ENCODE measurements at places on chromosomes 2 and 18. TPM values are rescaled to one million over a fixed set of nuclear protein-coding genes. Genes with fewer than 3 reads are reported as not detected.

Gene APOB
- total RNA-seq = 0.26 TPM

GRCh38 chr2:160268151-160268781, 68.2 kb upstream of the ITGB6 start:
- no peak for DNase-seq

DNA sequence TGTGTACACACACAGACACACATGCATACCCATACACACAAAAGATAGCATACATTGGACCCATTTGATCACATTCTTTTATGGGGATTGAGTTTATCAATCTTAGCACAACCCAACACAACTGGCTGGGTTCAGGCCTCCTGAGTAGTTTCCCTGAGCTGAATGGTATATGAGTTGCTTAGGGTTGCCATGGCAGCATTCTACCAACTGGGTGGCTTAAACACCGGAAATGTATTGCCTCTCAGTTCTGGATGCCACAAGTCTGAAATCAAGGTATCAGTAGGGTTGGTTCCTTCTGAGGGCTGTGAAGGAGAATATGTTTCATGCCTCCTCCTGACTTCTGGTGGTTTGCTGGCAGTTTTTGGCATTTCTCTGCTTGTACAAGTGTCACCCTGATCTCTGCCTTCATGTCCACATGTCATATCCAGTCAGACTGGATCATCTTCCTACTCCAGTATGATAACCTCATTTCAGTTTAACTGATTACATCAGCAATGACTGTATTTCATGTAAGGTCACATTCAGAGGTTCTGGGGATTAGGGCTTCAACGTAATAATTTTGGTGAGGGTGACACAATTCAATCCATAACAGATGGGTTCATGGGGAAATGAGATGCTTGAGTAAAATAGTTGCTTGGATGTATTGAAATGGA, 212.7 kb downstream of the KCNE4 start:
- no peak for DNase-seq

Gene MTCL1
- total RNA-seq = 45.1 TPM

- DNase-seq = no peak
Observed at GRCh38 chr2:145141981-145142380, 622.1 kb upstream of the ZEB2 start.

GRCh38 chr18:7254163-7254562, 23.3 kb downstream of the LRRC30 start:
- DNase-seq = no peak

Gene CXCR4
- 0.79 TPM for total RNA-seq

GRCh38 chr18:31577195-31577594, 14.5 kb upstream of the TTR start:
- no peak for DNase-seq

Gene IL36RN
- total RNA-seq = not detected

- DNase-seq = peak; percentile 60
Observed at GRCh38 chr2:25251422-25252273, 83.3 kb upstream of the POMC start.

DNA sequence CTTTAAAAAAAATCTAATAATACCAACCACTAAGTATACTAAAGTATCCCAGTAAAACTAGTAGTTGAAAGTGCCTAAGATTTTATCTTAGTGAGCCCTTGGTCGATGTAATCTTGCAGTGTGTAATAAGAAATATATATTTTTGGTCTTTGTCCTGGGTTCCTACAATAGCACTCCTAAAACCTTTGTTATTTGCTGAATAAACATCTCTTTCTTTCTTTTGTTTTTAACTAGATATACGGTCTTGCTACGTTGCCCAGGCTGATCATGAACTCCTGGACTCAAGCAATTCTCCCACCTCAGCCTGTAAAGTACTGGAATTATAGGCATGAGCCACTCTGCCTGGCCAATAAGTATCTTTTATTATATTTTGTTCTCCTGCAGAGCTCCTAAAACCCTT, 2.4 kb upstream of the TP53I3 start:
- no peak for DNase-seq

- DNase-seq = no peak
Observed at GRCh38 chr2:9806298-9806610, 37.0 kb upstream of the TAF1B start.

- no peak for DNase-seq
Observed at GRCh38 chr2:105176429-105176828, 65.1 kb upstream of the GPR45 start.

GRCh38 chr2:97965116-97965515, 30.6 kb downstream of the TMEM131 start:
- no peak for DNase-seq

GRCh38 chr2:81282151-81282769, 977.7 kb upstream of the LRRTM1 start:
- DNase-seq = no peak

GRCh38 chr2:238571661-238572372, 145.1 kb downstream of the ASB1 start:
- no peak for DNase-seq

DNA sequence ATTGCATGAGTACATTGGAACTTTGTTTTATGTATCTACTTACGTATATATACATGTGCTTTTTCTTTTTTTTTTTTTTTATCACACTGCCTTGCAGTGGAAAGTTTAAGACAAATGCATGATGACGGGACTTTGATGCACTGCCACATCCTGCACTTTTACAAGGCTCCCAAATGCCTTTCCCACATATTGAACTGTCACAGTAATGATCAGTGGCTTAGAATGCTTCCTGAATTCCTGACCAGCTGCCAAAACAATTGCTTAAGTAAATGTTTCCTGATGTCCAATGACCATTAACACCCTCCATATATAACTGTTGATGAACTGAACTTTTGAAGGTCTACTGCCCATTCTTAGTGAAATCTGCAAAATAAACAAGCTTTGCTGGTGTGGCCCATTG, 60.2 kb downstream of the LYPD6B start:
- DNase-seq = no peak

GRCh38 chr2:18790509-18791171, 201.3 kb upstream of the NT5C1B start:
- DNase-seq = no peak

DNA sequence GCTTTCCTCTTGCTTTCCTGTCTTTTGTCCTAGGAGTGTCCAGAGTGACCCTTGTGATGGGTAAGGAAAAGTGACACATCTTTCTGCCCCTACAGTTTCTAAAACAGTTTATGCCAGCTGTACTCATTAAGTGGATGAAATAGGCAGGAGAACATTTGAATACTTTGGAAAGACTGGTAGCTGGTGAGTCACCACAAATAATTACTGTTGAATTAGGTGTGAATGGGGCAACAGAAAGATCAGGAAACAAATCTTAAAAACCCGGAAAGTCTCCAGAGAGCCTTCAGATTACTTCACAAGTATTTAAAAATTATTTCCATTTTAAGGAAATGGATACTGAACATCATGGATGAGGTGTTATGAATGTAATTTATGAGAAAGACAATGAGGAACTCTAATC, 278.5 kb downstream of the CLIP4 start:
- no peak for DNase-seq

GRCh38 chr2:60507211-60507965, 46.1 kb downstream of the BCL11A start:
- DNase-seq = no peak

DNA sequence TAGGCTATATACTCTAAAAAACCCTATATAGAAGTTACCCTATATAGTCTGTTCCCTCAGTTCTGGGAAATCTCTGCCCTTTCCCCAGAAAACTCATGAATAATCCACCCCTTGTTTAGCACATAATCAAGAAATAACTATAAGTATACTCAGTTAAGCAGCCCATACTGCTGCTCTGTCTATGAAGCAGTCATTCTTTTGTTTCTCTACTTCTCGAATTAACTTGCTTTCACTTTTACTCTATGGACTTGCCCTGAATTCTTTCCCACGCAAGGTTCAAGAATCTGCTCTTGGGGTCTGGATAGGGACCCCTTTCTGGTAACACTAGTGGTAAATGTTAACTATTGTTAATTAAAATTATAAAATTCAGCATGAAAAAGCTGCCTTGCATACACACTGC, 17.4 kb upstream of the AP1S3 start:
- no peak for DNase-seq

- DNase-seq = peak; percentile 37
Observed at GRCh38 chr2:113283704-113284284, 5.1 kb upstream of the PAX8 start.

GRCh38 chr2:68466778-68467076, 367 bp downstream of the FBXO48 start:
- DNase-seq = no peak

Gene FAM124B
- 0.83 TPM for total RNA-seq

GRCh38 chr2:101751875-101752619, 54.5 kb downstream of the MAP4K4 start:
- DNase-seq = no peak

- no peak for DNase-seq
Observed at GRCh38 chr2:149861034-149861433, 273.5 kb upstream of the MMADHC start.

Gene METTL5
- 92.0 TPM for total RNA-seq

DNA sequence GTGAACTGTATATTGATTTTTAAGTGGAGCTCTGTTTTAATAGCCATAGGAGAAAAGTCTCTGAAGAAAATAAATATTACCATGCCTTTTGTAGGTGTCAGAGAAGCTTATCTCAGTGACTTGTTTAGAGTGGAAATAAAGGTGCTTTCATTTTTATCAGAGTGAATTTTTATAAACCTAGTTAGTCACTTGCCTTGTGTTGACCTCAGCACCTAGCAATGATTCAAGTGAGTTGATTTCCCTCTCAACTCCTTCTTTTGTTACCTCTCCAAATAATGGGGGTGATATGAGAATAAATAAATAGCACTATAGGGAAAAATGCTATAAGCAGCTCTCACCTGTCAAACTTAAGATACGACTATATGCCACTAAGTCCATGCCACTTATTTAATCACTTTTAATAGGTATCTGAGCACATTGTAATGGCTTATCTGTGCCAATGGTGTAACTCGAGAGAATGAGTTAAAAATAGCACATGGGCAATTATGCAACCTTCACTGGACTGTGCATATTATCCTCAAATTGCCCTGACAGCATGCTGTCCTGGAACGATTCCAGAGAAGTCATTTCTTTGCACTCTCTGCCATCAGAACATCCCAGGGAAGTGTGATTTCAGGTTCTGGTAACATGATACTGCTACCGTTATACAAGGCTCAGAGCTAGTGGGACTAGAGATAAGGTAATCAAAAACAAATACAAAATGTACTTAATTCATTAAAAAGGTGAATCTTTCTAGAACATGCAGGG, 290.8 kb downstream of the CCDC85A start:
- DNase-seq = no peak

DNA sequence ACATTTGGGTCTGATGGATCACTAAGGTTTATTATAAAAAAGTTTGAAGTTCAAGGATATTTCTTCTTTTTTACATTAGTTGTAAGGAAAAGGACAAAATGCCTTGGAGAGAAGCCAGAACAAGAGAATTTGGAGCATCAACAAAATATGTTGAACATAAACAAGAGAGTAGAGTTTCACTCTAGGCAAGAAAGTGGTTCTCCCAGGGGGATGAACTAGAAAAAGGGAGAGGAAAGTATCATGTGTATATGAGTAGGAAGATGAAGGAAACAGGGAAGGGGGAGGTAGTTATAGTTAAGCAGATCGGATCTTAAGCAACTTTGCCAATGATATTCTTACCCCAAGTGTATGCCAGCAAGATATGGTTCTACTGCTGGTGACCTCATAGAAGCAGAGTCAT, 63.8 kb upstream of the GALNT3 start:
- DNase-seq = no peak

GRCh38 chr2:5839550-5839949, 147.4 kb downstream of the SOX11 start:
- DNase-seq = no peak

Gene DYNAP
- 2.3 TPM for total RNA-seq

GRCh38 chr2:110140401-110140800, 24.8 kb upstream of the MALL start:
- no peak for DNase-seq

- DNase-seq = no peak
Observed at GRCh38 chr2:24721470-24721869, 71.7 kb downstream of the PTRHD1 start.

Gene MROH2A
- total RNA-seq = not detected

DNA sequence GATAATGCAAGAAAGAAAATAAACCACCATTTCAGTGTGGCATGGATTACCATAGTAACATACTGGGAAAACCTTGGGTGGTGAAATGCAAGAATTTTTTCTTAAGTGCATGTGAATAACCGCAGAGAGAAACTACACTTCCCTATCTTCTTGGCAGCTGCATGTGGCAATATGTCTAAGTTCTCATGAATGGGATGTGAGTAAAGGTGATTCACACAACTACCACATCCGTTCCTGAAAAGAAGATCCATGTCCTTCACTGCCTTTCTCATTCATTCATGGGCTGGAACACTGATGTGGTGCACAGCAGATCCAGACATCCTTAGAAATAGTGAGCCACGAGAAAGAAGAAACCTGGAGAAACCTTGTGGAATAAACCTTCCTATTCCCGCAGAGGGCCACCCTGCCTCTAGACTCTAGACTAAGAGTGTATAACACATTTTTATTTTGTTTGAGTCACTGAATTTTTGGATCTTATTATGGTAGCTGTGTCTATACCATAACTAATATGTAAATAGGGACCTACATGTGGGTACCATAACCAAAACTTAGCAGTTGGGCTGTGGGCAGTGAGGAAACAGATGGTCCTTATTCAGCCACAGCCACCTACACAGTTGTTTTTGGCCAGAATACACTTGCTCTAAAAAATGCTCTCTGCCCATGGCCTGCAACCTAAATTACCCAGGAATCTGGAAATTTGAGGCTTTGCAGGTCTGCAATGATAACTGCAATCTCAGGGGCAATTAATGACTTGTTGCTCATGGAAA, 573.3 kb downstream of the LRP1B start:
- DNase-seq = no peak

GRCh38 chr2:83972128-83972527, 487.0 kb downstream of the SUCLG1 start:
- no peak for DNase-seq

DNA sequence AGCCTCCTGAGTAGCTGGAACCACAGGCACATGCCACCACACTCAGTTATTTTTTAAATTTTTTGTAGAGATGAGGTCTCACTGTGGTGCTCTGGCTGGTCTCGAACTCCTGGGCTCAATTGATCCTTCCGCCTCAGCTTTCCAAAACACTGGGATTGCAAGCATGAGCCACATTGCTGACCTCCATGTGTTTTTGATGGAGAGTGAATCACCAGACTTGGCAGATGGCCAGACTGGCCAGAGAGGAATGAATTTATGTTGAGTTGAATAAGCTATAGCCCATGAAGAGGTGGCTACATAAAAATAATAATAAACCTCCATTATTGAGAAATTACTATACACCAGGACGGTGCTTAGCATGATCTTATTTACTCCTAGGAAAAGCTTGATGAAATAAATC, 91.5 kb downstream of the MREG start:
- no peak for DNase-seq

DNA sequence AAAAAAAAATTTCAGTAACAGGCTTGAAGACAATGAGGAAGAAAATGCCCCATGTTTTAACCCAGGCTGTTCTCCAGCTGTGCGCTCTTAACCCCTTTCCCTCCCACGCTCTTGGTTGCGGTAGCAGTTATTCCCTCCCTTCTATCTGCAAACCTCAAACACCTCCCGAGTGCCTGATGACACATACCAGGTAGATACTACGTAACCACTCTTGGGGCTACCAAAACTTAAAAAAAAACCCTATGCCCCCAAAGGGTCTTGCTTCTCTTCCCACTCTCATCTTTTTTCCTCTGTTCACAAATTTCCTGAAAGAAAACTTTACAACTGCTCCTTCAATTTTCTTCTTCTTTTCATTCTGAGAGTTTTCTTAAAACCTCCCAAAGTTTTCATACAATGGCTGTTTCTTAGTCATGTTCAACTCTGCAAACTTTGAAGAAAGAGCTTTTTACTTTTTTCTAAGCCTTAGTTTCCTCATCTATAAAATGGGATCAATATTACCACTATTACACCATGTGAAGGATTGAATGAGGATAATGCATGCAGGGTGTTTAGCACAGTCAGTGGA, 4.9 kb upstream of the DRC1 start:
- DNase-seq = no peak

Gene ACTR1B
- 33.8 TPM for total RNA-seq
